Endodermal cell (in vitro differentiated cells): ENCODE measurements at places on chromosomes 6 and 20. TPM values are rescaled to one million over a fixed set of nuclear protein-coding genes. Genes with fewer than 3 reads are reported as not detected.

- no peak overlapping the region for H3K4me3 ChIP-seq
- H3K27me3 ChIP-seq: no peaks in the 10 kb centered on the region
- no peak overlapping the region for H3K27ac ChIP-seq
These were observed 217.2 kb downstream of the LAMA2 start for GRCh38 chr6:129100164-129100563.

GRCh38 chr6:43705996-43706395 is 18.4 kb upstream of the MRPS18A start:
- no peaks in the 10 kb centered on the region for H3K36me3 ChIP-seq
- H3K27ac ChIP-seq: no peak overlapping the region

- H3K4me1 ChIP-seq: no peaks in the 10 kb centered on the region
- peaks cover 2% of the 10 kb centered on the region for H3K27me3 ChIP-seq
These were observed 28.7 kb upstream of the TXNDC5 start for GRCh38 chr6:7939184-7939863.

- peaks cover 11% of the 10 kb centered on the region for H3K36me3 ChIP-seq
- peak overlapping the region; percentile 8 for H3K4me3 ChIP-seq
- no peaks in the 10 kb centered on the region for H3K27me3 ChIP-seq
These were observed 30.8 kb upstream of the SSR1 start for GRCh38 chr6:7343546-7344475.

Gene BCAS1
- 0.09 TPM in 1 of 3 replicates, not detected in the others for total RNA-seq

Gene PROKR2
- total RNA-seq: not detected in 3 replicates

DNA sequence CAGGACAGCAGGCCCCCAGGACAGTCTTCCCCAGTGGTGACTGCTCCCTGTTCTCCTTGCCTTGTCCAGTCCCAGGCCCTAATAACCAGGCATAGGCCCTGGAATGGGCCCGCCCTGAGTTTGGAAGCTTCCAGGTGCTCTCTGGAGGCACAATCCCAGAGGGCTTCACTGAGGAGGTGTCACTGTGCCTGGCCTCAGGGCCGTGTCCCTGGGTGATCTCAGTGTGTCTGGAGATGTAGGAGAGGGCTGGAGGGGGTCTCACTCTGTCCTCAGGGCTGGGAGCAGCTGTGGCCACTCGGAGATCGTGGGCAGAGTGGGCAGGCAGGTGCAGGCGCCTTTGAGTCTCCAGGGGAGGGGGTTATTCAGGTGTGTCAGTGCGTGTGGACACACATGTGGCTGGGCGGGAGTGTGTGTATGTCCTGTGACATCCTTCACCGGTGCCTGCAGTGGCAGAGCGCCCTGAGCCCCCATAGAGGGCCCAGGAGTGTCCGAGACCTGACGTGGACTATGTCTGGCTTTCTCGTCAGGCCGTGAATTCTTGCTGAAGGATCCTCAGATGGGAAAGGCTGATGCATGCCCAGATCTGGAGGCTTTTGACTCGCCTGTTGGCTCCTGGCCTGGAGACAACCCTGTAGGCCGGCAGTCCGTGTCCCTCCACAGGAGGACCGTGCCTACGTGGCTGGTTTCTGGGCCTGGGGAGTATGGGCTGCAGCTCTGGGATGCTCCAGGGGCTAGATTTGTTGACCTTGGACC is 5.5 kb upstream of the NPBWR2 start:
- no peaks in the 10 kb centered on the region for H3K4me1 ChIP-seq
- H3K4me3 ChIP-seq: no peak overlapping the region

Gene CRYBG1
- total RNA-seq: 2.7 and 2.8 TPM in 2 replicates

Gene ADGB
- 0.37 TPM in 1 of 2 replicates, not detected in the other for total RNA-seq

DNA sequence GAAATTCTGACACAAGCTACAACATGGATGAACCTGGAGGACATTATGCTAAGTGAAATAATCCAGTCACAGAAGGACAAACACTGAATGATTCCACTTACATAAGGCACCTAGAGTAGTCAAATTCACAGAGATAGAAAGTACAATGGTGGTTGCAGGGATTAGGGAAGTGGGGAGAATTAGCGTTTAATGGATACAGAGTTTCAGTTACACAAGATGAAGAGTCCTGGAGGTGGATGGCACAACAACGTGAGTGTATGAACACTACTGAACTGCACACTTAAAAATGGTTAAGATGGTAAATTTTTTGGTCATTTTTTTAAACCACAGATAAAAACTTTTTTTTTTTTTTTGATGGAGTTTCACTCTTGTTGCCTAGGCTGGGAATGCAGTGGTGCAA is 24.7 kb downstream of the MOCS3 start:
- no peaks in the 10 kb centered on the region for H3K36me3 ChIP-seq
- H3K27me3 ChIP-seq: no peaks in the 10 kb centered on the region
- DNase-seq: no peak
- H3K27ac ChIP-seq: no peak overlapping the region

Gene CLIC5
- 0.11 TPM in 1 of 2 replicates, not detected in the other for total RNA-seq
